ENCODE measurements at places on chromosomes 1 and 21.

GRCh38 chr1:202365092-202365815 lies 16.8 kb downstream of the PPP1R12B start:
- DNase-seq = no peak

GRCh38 chr1:88727205-88727604 lies 43.1 kb downstream of the PKN2 start:
- DNase-seq = no peak

DNA sequence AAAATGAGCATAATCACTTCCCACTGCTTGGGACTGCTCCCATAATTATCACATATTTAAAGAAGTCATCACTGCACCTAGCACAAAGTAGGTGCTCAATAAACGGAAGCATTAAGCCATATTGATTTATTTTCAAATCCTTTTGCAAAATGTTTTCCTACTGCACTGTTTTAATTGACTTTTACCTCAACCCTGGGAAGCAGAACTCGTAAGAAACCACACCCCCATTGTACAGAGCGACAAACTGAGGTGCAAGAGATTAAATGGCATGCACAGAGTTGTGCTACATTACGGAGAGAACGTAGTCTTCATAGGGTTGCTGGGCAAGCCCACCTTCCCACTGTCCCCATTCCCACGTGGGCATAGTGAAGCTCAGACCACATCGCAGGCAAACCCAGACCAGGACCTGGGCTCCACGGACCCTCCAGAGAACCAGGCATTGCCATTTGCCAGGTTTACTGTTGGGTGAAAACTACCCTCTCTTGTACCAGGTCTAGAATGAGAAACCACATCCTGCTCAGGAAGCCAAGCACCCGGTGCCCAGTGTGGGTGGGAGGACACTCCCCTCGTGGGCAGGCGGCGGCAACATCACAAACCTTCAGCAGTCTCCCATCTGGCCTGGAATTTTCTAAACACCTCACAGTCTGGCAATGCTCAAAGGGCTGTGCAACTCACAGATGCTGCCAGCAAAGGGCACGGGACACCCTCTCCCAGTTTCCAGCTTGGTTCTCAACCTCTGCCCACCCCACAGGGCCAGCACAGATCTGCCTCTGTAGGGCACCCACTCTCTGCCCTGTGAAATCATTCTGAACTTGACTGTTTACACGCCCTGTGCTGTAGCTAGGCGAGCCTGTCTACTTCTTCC lies 8.2 kb downstream of the IFFO2 start:
- no peak for DNase-seq

DNA sequence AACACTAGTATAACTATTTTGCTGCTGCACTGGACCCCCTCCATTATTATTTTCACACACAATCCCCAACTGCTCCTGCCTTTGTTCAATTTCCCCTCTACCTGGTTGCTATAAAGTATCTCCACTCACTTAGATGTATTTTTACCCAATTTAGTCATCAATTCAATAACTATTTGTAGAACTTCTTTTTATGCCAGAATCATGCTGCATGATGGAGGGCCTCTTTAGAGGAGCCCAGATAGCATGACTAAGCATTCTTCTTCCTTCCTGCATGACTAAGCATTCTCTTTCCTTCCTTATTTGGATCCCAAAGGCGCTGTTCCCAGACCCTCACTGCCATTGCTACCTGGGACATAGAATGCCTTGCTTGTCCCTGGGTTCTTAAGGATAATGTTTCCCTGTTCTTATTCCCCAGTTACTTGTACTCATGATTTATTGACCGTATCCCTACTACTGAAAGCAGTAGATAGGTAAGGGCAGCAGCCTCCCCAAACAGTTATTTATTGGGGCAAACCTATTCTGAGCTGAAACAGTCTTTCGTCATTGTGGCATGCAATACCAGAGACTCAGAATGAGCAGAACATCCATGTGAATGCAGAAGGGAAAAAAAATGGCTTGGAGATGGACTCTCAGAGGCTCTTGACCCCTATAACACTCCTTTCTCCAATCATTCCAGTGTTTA lies 89.3 kb upstream of the AKT3 start:
- DNase-seq = no peak

DNA sequence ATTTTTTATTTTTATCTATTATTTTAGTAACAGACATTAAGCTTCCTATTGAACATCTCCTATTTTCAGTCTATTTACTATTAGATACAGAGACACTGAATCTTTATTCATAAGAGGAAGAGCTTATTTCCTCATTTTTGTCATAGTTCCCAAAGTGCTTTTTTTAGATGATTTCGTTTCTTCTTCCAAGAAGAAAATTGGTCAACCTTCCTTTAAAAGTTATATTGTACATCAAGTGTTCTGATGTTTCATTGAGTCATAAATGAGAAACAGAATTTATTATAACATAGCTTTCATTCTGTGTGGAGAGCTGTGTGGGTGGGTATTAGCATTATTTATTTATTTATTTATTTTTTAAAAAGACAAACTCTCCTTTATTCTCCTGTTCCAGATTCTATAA lies 50.6 kb upstream of the BACH1 start:
- no peak for DNase-seq

DNA sequence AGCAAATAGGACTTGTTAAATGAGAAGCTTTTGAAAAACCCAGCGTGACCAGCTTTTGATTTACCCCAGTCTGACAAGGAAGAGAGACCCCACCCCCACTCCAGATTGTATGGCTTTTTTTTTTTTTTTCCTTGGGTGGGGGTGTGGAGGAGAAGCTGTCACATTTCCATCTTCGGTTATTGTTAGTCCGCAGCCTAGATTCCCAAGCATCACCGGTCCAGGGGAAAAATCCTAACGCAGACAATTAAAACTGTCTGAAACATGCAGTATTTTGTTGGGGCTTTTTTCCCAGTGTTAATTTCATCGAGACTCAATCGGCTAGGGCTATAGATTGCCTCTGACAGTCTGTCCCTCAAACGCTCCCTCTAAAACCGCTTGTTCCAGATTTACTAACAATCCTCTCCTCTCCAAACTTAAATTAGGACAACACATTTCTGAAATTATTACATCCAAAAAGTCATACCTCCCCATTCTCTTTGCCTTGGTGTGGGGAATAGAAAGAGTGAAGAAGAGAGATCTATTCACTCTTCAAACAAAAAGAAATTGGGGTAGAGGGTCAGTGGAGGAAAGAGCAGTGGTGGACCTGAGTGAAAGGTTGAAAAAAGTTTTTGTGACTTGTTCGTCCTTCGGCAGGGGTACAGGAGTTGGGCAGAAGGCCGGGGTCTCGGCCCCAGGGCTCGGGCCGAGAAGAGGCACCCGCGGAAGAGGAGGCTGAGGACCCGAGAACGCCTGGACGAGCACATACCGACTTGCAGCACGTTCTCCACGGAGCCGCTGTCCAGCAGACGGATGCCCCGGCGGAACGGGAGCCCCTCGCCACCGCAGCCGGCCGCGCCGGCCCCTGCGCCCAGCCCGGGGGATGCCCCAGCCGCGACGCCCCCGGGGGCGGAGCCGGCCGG lies 1.1 kb downstream of the ZSWIM5 start:
- DNase-seq = peak; percentile 7

- no peak for DNase-seq
These were observed 7.8 kb upstream of the CD46 start for GRCh38 chr1:207744000-207744534.
